ENCODE measurements at places on chromosomes 12 and 14.

- peak; percentile 78 for DNase-seq
Measured at GRCh38 chr12:113245695-113246477, 24.6 kb downstream of the TPCN1 start.

DNA sequence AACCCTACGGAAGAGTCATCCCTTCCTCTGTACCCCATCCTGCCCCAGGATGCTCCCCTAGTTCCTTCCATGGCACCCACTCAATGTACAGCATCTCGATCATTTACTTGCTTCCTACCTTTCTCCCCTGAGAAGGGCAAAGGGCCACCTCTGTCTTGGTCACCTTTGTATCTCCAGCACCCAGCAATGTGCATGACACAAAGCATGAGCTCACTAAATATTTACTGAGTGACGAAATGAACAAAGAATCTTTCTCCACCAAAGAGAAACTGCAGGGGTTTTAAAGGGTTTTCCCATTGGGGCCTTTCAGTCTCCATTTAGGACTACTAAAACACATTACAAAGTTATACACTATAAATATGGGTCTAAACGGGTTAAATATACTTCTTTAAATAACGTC is 30.6 kb downstream of the ATG14 start:
- no peak for DNase-seq

DNA sequence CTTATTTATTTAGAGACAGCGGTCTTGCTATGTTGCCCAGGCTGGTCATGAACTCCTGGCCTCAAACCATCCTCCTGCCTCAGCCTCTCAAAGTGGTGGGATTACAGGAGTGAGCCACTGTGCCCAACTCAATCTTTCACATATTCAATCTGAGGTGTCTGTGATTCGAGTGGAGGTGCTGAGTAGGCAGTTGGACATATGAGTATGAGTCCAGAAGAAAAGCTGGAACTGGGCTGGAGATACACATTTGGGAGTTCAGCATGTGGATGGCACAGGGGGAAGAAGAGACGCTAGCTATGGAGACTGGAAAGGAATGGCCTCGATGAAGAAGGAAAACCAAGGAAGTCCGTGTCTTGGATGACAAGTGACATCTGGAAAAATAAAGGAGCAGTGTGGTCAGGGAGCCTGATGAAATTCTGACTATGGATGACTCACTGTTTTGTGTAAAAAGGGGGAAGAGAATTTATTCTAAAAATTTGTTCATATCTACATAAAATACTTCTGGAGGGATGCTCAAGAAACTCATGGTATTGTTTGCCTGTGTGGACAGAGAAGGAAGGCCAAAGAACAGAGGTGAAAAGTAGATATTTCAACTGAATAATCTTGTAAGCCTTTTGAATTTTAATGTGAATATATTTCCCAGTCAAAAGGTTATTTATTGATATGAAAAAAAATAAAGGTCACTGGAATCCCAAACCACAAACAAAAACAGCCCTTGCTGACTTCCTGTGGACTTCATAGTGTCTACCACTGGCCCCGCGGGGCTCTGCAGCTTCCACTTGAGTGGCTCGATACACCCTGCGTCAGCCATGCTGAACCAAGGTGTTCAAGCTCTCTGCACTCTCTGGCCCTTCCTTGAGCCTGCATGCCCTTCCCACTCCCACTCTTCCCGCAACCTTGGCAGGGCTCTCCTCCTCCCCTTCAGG is 8.9 kb upstream of the LTA4H start:
- no peak for DNase-seq

DNA sequence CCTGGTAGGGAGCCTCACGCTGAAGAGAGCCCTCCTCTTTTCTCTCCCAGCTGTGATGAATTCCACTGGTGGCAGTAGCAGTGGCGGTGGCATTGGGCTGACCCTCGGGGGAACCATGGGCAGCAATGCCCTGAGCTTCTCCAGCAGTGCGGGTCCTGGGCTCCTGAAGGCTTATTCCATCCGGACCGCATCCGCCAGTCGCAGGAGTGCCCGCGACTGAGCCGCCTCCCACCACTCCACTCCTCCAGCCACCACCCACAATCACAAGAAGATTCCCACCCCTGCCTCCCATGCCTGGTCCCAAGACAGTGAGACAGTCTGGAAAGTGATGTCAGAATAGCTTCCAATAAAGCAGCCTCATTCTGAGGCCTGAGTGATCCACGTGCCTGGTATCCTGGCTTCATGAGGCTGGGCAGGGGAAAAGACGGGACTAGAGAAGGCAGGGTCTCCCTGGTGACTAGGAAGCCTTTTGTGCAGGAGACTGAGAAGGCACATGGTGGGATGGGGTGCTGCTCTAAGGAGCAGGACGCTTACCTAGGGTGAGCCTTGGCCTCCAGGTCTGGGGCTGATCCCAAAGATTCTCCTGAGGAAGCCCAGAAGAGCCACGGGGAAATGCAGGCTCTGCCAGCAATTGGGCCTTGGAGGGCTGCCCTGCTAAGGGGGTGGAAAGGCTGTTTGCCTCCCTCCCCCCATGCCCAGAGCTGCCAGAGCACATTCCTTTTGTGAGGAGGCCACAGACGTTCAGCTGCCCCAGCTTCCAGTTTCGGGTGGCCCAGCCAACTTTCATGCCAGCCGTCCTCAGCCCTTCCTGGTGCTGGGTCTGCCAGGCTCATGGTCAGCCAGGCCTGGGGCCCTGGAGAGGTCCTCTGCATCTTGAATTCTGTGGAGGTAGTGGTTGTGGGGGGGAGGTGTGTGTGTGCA is 15.8 kb downstream of the KRT7 start:
- DNase-seq = peak; percentile 64

GRCh38 chr12:104467346-104467837 is 10.6 kb downstream of the CHST11 start:
- DNase-seq = no peak

DNA sequence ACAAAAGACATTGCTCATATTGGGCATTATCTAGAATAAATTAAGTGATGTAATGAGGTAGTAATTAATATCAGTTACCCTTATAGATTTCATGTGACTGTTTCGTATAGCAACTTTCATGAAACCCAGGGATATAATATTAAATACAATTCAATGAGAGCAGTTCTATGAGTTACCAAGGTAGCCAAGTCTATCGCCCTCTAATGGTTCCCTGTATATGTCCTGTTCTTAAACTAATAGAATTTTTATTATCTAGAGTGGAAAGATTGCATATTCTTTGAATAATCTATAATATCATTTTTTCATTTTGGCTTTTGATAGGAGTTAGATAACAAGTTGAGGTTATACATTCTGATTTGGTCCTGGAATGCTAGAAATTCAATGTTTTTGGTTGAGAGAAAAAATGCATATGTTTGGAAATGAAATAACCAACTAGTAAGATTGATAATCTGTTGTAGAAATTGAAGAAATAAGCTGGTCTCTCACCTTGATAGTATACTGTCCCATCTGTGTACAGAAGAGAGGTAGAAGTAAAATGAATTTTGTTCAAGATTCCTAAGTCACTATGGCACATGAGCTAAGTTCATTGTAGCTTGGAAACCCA is 59.7 kb downstream of the SCFD1 start:
- DNase-seq = no peak

DNA sequence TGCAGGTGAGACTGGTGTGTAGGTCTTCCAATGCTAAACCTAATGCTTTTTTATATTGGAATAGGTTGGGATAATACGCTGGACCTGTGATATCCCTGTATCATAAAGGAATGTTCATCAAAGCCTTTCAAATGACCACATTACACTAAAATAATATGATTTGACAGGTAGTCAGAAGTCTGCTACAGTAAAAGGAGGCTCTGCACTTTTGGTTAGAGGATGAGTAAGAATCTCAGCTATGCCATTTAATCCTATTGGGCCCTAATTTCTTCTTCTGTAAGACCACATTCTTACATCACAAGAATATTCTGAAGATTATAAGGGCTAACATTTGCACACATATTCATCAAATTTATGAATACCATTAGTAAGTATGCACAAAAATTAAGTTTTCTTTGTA is 250.5 kb upstream of the FLRT2 start:
- DNase-seq = no peak

- no peak for DNase-seq
Measured at GRCh38 chr14:90871605-90872233, 55.5 kb upstream of the TTC7B start.

DNA sequence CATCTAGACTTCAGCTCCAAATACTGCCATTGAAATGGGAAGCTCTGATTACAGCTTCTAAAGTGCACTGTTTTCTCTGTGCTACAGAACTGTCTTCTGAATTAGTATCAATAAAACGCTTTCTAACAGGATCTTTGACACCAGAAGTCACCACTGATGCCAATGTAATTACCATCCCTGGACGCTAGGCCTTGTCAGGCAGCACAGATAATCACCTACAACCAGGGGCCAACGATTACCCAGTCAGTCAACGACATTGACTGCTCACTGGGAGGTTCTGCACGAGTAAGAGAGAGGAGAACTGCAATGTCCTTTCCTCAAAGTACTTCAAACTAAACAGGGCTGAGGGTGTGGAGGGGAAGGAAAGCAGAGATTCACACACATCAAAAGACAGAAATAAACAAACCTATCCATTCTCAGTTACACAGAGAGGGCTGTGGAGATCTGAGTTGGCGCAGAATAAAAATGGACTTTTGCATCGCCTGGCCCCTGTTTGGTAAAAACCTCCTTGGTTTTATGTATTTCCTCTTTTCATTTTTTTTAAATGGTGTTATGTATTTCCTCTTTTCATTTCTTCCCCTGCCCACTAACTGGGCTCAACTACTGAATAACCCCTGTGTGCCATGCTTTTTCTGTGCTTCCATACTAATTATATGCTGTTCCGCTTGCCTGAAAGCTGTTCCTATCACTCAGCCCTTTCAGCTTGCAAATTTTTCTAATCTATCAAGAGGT is 492.2 kb downstream of the APAF1 start:
- DNase-seq = no peak

- DNase-seq = peak; percentile 94
Measured at GRCh38 chr12:53984901-53985691, at the start of gene HOXC10. Gene HOXC10, plus strand, starts transcription at chr12:53985146. Its CDS starts 114 bp downstream, at chr12:53985260.

DNA sequence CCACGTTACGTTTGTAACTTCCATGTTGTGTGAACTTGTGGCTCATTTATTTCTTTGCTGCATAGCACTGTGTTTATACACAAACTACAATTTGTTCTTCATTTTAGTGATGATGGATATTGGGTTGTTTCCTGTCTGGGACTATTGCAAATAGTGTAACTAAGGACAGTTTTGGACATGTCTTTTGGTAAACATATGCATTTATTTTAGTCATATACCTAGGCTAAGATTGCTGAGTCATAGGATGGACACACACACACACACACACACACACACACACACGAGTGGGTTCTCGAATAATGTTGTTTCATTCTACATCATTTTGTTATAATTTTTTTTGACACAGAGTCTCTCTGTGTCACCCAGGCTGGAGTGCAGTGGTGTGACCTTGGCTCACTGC is 123.5 kb upstream of the CAND1 start:
- no peak for DNase-seq

- no peak for DNase-seq
Measured at GRCh38 chr14:90275820-90276219, 19.5 kb downstream of the PSMC1 start.

GRCh38 chr14:85445151-85445795 is 84.7 kb upstream of the FLRT2 start:
- no peak for DNase-seq

DNA sequence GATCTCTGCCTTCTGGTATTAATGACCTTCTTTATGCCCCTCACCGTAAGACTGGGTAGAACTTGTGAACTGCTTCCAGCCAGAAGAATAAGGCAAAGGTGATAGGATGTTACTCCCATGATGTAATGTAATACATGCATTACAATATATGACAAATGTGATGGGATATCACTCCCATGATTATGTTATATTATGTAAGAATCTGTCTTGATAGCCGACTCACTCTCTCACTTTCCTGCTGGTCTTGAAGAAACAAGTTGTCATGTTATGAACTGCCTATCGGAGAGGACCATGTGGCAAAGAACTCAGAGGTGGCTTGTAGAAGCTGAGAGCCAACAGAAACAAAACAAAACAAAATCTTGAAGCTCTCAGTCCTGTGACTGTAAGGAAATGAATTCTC is 30.6 kb upstream of the OSBPL8 start:
- no peak for DNase-seq

DNA sequence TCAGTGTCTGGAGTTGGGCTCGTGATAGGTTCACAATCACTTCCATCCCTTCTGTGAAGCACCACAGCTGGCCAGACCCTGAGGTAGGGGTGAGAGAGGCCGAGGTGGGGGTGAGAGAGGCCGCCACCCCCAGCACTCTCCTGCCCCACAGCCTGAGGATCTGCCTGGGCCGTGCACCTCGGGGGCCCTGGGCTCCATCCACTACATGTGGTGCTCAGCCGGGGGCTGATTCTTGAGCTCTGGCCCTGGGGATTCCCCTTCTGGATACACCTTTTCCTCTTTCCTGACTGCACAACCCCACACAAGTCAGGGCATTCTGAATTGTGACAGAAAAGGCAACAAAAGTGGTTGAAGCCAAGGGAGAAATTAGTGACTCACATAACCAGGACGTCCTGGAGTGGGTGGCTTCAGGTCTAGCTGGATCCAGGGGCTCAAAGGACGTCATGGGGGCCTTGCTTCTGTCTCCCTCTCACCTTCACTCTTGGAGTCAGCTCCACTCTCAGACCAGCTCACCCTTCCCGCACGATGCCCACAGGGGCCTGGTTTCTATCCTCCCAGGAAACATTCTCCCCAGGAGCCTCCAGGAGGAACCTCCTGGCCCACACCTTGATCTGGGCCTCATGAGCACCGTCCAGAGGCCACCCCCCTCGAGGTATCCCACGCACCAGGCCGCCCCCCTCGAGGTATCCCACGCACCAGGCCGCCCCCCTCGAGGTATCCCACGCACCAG is 12.1 kb upstream of the FBRSL1 start:
- DNase-seq = peak; percentile 21

- DNase-seq = no peak
Measured at GRCh38 chr12:119692997-119693396, 25.1 kb downstream of the PRKAB1 start.

GRCh38 chr12:70551731-70552130 is 85.5 kb downstream of the PTPRB start:
- no peak for DNase-seq

- DNase-seq = no peak
Measured at GRCh38 chr14:86619726-86620125, 1089.8 kb downstream of the FLRT2 start.

GRCh38 chr12:84455598-84455997 is 457.0 kb downstream of the SLC6A15 start:
- no peak for DNase-seq

DNA sequence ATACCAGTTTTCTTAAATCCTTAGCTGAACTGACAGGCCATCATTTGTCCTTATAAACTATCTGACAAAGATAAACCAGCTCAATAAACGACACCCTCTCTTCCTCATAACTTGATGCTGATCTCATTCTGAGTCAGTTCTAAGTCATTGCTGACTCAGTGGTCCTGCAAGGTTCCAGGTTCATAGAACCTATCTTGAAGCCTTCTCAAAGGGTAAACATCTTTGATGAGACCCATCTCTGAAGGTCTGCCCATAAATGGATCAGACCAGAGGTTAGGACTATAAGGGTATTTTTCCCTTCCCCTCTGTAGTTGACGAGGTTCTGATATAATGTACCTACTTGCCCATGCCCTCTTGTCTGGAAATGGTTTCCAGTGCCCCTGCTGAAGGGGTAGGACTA is 11.9 kb downstream of the NAA25 start:
- DNase-seq = no peak

Data from psoas muscle (tissue), 8 donors.